T-helper 22 cell (primary cell): ENCODE measurements at places on chromosomes 12 and 14.
A peak's percentile ranks its signal among the peaks of the same experiment; 100 is the strongest.

- no peak for DNase-seq
Measured at GRCh38 chr14:51806026-51807023, 54.1 kb upstream of the GNG2 start.

DNA sequence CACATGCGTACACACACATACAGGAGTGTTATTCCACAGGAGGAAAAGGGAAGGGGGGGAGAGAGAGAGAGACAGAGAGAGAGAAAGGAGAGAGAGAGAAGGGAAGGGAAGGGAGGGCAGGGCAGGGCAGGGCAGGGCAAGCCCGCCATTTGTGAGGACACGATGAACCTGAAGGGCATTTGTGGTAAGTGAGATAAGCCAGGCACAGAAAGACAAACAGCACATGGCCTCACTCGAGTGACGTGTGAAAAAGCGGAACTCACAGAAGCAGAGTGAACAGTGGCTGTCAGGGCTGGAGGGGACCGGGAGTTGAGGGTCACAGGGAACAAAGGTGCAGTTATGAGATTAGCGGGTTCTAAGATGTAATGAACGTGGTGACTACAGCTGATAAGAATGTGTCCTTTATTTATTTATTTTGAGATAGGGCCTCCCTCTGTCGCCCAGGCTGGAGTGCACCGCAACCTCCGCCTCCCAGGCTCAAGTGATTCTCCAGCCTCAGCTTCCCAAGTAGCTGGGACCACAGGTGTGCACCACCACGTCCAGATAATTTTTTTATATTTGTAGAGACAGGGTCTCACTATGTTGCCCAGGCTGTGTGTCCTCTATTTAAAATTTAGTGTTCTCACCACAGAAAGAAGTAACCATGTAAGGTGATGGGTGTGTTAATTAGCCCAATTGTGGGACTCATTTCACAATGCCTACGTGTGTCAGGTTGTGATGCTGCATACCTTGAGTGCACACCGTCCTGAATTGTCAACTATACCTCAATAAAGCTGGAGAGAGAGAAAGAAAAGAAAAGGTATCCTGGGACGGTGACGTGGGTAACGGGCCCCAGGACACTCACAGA, 18.7 kb upstream of the FBRSL1 start:
- DNase-seq = no peak

GRCh38 chr12:78651755-78652154, 212.8 kb upstream of the SYT1 start:
- no peak for DNase-seq

DNA sequence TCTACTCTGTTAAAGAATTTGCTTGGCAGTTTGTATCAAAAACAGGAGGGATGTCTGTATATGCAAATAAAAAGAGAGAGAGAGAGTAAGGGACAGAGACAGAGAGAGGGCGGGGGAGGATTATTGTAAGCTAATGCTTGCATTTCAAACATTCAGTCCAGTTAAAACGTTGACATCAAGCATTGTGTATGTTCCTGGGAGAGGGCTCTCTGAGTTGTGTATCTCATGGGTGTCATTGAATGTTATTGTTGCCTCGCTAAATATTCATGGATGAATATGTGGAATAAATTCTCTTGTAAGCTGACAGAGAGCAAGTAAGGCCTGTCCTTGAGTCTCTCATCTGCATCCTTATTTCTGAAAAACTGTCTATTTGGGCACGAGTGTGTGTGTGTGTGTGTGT, 78.8 kb upstream of the VRK1 start:
- DNase-seq = no peak

DNA sequence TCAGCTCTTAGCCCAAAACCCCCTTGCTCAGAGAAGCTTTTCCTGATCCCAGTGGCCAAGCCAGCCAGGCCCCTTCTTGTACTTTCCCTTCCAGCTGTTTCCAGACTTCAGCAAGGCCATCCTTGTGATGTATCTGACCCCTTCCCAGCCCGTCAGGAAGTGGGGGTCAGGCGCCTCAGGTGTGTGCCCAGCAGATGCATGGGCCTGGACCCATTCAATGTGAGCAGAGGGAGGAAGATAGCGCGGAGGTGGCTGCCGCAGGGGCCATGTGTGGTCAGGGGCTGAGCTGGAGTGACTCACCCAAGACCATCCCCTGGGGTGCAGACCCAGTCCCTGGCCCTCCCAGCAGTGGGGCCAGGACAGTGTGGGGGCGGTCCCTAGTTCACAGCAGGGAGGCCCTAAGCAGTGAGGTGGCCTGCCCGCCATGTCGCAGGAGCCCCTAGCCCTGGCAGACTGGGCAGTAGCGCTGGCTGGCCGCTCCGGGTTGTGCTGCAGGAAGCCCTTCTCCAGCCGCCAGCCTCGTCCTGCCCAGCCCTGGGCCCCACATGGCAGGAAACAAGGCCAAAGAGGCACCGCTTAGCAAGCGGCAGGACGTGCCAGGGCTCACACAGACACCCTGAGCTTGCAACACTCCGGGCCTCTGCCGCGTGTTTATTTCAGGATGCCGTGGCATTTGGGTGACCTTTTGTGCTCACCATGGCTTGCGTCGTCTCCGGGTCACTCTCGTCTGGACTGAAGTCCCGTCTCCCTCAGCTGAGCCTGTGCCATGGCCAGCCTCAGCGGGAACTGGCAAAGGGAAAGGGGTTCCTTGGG, 12.0 kb downstream of the ADSS1 start:
- no peak for DNase-seq

DNA sequence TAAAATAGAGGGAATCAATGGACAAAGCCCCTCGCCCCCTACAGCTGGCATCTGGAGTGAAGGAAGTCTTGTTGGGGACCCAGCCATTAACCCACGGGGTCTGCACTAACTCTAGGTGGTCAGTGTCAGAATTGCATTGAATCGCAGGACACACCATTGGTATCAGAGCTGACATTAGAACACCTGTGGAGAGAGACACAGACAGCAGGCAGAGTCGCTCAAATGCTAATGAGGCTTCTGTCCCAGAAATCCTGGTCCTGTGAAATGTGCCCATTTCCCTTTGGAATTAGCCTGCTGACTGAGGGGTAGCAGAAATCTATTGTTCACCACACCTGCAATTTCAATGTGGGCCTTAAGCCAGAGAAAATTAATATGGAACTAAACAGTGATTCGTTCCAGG, 33.0 kb downstream of the TMEM132D start:
- DNase-seq = no peak

DNA sequence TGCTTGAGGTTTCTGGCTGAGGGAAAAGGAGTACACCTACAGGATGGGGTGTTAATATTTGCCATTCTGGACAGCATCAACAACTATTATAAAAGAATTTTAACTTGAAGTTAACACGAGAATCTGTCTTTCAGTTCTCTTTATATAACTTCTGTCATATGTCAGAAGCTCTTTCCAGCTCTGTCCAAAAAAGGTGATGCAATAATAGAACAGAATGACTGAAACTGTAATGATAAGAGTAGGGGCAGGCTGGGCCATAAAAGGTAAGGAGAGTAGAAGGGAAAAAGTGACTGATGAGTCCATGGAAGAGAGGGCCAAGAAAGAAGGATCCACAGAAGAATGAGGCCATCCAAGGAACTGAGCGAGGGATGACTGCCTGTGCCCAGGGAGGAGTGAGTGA, 966.7 kb upstream of the FBXO33 start:
- no peak for DNase-seq

DNA sequence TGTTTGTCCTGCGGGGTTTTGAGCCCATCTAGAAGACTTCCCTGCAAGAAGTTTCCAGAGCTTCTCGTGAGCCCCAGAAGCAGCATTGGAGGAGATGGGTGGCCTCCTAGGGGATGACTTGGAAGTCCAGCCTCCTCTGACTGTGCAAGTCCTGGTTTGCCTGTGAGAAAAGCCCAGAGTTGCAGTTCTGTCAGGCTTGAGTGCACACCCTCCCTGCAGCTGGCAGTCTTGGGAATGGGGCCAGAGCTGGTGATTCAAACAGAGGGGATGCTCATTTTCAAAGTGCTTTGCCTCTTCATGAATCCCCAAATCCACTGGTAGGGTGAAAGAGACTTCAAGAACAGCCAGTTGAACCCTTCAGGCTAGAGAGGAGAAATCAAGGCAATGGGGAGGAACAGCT, 3.9 kb upstream of the PPP1R1A start:
- DNase-seq = no peak

GRCh38 chr12:111434680-111435338, 29.1 kb downstream of the SH2B3 start:
- DNase-seq = peak; percentile 85

DNA sequence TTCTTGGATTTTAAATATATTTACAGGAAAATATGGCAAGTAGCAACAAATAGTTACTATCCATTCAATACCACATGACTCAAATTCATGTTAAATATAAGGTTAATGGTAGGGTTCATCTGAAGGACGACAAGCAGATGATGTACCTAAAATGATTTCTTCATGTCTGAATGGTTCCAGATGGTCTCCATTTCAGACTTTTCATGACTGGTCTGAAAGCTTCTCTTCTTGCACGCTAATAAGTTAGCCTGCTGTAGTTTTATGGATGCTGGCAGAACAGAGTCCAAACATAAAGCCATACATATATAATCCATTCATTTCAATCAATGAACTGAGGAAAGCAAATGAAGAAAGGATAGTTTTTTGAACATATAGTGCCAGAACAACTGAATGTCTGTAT, 257.0 kb upstream of the MGAT4C start:
- DNase-seq = no peak

GRCh38 chr14:75425446-75425845, 2.4 kb upstream of the JDP2 start:
- no peak for DNase-seq

DNA sequence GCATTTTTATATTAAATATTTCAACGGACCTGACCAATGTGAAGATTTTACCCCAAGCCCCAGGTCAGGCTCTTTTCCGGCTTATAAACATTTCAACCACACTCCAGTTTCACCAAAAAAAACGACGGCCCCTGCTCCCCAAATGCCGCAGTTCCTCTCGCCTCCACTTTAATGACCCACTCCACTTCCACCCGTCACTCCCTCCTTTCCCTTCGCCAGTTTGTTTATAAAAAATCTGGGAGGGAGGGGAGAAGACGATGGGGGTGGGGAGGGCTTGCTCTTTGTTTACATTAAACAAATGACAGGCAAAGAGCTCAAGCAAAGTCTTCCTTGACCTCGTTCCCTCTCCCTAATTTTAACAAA, 5.4 kb downstream of the SIX6 start:
- no peak for DNase-seq

DNA sequence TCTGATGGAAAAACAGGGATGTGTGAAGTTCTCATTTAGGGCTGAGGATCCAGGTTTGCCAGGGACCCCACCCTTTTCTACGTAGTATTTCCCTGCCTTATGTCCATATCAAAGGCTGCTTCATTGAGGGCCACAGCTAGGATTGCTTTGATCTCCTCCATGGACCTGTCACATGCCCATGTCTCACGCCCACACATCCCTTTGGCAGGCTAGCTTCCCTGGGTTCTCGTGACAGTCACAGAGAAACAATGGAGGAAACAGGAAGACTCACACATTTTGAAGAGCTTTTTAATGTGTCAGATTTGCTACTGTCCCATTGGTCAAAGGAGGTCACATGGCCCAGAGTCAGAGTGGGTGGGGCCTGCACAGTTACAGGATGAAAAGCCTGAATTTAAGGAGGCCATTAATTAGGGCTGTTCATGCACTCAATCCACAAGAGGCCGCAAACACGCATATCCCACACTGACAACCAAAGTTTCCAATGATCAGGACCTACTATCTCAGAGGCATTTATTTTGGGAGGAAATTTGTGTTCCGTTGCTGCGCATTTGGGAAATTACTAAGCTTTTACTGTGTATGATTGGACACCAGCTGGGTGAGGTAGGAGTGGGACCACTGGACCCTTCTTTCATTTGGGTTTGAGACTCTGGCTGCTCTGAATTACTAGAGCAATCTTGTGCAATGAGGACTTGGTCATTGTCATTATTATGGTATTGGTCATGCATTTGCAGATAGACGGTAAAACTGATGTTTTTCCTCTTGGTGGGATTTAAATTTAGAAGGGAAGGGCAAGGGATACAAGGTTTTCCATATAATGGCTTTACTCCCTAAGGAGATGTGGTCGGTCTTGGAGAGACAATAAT, 266.2 kb downstream of the KTN1 start:
- DNase-seq = no peak

DNA sequence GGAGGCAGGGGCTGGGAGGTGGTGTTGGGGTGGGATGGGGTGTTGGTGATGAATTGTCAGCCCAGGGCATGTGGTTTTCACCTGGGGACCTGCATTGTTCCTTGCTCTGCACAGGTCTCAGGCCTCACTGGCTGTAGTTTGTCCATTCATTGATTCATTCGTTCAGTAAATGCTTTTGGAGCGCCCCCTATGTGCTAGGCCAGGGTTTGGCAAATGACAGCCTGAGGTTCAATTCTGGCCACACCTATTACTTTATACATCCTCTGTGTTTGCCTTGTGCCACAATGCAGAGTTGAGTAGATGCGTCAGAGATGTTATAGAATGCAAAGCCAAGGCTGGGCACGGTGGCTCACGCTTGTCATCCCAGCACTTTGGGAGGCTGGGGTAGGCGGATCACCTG, 4.7 kb downstream of the ADCK1 start:
- DNase-seq = no peak

DNA sequence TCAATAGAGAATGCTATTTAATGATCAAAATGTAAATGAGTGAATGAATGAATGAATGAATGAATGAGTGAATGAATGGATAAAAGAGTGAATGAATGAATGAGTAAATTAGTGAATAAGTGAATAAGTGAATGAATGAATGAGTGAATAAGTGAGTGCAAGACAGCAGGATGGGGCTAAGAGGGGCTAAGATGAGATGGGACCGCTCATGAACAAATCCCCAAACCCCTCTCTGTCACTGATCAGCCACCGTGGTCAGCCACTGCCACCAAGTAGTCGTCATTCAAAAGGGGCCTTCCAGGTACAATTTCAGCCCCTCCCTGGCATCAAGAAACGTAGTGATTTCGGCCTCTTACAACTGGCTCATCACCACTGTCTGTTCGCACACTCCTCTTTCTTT, 79.2 kb downstream of the BCL11B start:
- no peak for DNase-seq

GRCh38 chr12:94832780-94833681, 170.5 kb downstream of the NDUFA12 start:
- DNase-seq = no peak

DNA sequence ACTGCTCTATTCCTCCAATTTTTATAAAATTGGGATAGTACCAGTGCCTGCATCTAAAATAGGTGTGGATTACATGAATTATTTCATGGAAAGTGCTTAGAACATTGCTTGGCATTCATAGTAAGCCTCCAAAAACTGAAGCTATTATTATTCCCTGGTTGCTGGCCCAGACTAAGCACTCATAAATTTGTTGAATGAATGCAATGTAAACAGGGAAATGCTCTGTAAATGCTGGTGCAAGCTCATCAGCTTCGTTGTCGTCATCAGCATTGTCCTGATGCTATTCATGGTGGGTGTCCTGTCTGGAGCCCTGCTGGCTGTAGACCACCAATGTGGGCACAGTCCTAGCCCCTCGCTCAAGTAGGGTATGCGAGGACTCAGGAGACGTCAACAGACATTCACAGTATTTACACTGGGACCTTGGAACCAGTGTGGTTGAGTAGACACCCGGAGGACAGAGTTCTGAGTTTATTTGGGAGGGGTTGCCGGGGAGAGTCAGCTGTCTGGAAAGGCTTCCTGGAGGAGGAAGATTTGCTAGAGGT, 16.5 kb downstream of the BDKRB2 start:
- no peak for DNase-seq
